ENCODE measurements at places on chromosomes 3 and 15.

GRCh38 chr3:27392950-27393679, 23.9 kb upstream of the NEK10 start:
- DNase-seq, result no peak

DNA sequence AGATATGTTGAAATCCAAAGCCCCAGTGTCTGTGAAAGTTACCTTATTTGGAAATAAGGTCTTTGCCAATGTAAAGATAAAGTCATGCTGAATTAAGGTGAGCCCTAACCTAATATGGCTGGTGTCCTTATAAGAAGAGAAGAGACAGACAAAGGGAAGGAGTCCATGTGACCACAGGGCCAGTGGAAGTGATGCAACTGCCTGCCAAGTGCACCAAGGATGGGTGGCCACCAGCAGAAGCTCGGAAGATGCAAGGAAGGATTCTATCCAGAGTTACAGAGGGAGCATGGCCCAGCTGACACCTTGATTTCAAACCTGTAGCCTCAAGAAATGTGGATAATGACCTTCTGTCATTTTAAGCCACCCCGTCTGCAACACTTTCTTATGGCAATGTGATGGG, 35.3 kb upstream of the PGPEP1L start:
- no peak for DNase-seq

DNA sequence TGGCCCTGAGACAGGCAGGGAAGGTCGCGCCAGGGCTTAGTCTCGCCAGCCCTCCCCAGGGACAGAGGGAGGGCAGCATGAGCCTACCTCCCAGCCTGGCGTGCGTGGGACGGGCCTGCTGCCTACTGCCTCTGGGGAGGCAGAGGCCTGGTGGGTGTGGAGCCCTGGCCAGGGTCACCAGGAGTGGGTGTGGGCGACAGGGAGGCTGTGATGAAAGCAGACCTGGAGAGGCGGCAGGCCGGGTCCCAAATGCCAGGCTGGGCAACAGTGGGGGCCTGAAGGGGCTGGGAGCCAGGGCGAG, 33.1 kb downstream of the PLXNA1 start:
- DNase-seq, result no peak

DNA sequence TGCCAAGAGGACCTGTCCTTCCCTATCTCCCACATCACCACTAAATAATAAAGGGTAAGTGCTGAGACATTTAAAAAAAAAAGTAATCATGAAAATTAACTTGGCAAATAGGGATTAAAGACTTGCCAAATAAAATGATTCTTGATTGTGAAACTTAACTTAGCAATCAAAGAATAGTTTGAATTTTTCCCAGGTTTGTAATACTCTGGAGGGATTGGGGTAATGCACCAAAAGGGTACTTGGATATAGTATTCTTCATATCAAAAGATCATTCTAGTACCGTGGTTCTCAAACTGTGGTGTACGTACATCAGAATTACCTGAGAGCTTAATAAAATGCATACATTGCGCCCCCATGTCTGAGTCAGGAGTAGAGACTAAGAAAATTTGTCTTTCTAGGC, 28.5 kb downstream of the CALML4 start:
- DNase-seq, result no peak

DNA sequence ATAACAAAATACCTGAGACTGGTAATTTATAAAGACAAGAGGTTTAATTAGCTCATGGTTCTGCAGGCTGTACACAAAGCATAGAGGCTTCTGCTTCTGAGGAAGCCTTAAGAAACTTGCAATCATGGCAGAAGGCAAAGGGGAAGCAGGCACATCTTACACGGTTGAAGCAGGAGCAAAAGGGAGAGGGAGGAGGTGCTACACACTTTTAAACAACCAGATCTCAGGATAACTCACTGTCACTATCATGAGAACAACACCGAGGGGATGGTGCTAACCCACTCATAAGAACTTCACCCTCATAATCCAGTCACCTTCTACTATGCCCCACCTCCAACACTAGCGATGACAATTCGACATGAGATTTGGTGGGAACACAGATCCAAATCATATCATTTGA, 54.4 kb downstream of the ATP8B4 start:
- DNase-seq, result no peak

GRCh38 chr3:179069762-179070390, 1.7 kb downstream of the ZMAT3 start:
- DNase-seq, result peak; percentile 28

DNA sequence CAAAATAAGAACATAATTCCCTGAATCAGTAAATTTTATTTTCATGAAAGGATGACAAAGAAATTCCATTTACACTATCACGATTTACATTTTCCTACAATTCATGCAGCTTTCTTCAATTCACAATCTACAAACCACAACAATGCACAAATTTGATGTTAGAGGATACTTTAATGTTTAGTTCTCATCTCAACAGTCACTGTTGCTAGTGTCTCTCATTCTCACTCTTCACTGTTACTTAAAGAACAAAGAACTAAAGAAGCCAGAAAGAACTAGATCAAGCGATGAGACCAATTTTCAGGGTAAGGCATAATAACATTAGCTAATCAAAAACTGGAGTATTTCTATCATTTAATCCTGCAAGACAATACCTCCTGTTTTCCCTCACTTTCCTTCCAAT, 73.5 kb downstream of the TBL1XR1 start:
- no peak for DNase-seq

All from NCI-H748 treated with DMSO at 0.1 percent for 48 hours (cell line).